ENCODE measurements at places on chromosomes 2 and 18.

- DNase-seq: no peak
These were observed 100.5 kb downstream of the ESCO1 start for GRCh38 chr18:21499997-21500396.

DNA sequence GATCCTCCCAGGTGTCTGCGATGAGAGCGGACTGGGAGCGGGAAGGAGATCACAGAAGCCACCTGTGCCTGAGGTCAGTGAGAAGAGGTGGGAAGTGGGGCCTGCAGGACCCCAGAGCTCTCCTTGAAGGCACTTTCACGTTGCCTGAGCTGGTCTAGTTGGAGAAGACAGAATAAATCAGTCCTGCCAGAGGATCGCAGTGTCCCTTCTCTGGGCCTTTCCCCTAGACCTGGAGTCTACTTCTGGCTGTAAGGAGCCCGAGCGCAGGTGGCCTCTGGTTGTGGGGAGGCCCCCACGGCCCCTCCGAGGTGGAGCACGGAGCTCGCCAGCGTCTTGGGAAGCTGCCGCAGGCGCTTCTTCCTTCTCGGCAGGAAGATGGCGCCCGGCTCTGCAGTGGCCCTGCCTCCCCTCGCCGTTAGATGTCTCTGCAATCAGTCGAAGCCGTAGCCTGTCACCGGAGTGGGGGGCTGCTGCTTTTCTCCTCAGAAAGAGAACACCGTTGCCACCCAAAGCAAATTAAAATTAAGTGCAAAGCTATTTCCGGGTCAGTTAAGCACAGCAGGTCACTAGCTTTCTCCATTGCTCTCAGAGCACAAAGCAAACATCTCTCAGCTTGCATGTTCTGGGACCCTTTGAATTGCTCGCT, 212.0 kb upstream of the MYT1L start:
- no peak for DNase-seq

- no peak for DNase-seq
These were observed 73.5 kb downstream of the ZCCHC2 start for GRCh38 chr18:62596145-62597005.

DNA sequence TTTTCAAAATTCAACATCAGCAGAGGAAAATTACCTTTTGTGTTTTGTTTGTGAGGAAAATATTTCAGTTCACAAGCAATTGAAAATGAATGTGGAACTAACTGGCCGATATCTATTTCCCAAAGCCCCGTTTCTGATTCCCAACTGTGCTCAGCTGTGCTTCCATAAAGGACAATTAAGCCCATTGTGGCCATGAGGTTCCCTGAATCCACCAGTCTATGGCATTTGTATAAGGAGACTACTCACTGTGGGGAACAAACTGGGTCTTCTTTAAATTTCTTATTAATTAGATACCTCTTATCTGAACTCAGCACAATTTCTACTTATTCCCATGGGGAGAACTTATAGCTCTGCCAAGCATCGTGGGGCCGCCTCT, 31.4 kb upstream of the AGAP1 start:
- no peak for DNase-seq

DNA sequence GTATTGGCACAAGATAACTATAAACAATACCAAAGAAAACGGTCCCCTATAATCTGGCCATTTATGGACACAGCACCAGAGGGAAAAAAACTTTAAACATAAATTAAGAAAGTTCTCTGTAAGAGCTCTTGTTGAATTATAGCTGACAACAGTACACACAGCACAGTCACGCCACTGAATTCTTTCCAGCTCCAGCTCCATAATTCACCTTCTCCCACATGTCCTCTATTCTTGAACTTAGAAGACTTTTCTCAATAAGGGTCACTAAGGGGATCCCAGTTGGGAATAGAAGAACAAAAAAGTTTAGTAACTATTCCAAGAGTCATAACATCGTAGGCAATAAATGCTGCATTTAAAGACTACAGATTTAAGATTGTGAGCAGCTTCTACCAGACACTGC, 124.6 kb upstream of the CYP1B1 start:
- DNase-seq: peak; percentile 75
